ENCODE measurements at places on chromosomes 16 and 17.

DNA sequence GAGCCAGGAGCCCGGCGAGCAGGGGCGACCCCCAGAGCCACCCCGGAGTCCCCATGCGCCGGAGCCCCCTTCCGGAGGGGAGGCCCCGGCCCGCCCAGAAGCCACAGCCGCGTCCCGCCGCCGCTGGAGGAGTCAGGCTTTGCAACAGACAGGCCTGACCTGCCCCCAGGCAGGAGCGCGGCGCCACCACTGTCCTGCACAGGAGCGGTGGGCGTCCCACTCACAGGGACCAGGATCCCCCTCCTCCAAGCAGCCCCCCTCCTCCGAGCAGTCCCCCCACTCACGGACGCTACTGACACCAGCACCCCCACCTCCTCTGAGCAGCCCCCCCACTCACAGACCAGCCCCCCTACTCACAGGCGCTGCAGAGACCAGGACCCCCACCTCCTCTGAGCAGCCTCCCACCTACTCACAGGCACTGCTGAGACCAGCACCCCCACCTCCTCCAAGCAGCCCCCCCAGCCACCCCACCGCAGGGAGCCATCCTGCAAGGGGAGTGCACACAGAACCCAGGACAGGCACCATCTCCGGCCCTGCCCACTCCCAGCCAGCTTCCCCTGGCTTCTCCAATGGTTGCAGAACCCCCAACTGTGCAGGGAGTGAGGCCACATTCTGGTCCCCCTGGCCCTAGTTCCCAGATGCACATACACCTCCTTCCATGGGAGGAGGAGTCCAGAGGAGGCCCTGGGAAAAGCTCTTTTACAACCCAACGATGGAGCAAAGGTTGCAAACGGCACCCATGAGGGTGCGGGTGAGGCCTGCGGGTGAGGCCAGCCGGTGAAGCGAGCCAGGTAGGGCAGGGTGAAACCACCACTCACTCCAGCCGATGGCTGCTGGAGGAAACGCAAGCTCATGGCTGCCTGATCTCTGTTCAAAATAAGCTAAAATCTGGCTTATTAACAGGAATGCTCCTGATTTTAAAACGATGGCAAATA is 69.9 kb downstream of the ABR start:
- DNase-seq, result no peak

DNA sequence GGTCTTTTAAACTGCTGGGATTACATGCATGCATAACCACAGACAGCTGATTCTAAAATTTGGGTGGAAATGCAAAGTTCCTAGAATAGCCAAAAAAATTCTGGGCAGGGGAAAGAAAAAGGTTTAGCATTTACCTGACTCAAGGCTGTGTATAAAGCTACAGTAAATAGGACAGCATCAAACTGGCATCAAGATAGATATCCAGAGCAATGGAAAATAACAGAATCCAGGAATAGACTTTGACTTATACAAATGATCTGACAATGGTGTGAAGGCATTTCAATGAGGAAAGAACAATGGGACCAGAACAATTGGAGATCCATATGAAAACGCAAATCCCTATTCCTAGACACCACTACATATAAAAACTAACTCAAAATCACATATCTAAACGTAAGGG is 12.9 kb downstream of the ANKFY1 start:
- no peak for DNase-seq

- no peak for DNase-seq
These were observed 85.3 kb downstream of the SPACA3 start for GRCh38 chr17:33076979-33077378.

- DNase-seq, result no peak
These were observed 5.0 kb downstream of the HAS3 start for GRCh38 chr16:69110406-69110805.

- no peak for DNase-seq
These were observed 7.2 kb upstream of the G6PC1 start for GRCh38 chr17:42893359-42893758.

GRCh38 chr16:74029115-74029792 is 267.4 kb upstream of the PSMD7 start:
- DNase-seq, result no peak

- DNase-seq, result no peak
These were observed 68.7 kb downstream of the RAI1 start for GRCh38 chr17:17749921-17750320.

- no peak for DNase-seq
These were observed 11.7 kb downstream of the CANT1 start for GRCh38 chr17:78997881-78998280.
